ENCODE measurements at places on chromosomes 12 and 14.

DNA sequence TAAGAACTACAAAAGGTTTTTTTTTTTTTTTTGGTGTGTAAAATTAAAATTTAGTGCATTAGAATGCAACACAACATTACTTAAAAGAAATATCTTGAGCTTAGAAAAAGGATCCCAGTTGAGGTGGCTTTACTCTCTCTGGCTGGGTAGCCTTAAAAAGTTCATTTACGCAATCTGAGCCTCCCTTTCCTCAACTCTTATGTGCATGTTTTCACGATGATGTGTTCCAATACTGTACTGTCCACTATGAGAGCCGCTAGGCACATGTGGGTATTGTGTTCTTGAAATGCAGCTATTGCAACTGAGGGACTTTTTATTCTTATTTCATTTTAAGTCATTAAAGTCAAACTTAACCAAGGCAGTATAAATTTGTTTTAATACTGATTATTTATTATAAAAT lies 460.9 kb upstream of the SYT1 start:
- DNase-seq = no peak

GRCh38 chr14:32656601-32657000 lies 282.1 kb upstream of the NPAS3 start:
- no peak for DNase-seq

DNA sequence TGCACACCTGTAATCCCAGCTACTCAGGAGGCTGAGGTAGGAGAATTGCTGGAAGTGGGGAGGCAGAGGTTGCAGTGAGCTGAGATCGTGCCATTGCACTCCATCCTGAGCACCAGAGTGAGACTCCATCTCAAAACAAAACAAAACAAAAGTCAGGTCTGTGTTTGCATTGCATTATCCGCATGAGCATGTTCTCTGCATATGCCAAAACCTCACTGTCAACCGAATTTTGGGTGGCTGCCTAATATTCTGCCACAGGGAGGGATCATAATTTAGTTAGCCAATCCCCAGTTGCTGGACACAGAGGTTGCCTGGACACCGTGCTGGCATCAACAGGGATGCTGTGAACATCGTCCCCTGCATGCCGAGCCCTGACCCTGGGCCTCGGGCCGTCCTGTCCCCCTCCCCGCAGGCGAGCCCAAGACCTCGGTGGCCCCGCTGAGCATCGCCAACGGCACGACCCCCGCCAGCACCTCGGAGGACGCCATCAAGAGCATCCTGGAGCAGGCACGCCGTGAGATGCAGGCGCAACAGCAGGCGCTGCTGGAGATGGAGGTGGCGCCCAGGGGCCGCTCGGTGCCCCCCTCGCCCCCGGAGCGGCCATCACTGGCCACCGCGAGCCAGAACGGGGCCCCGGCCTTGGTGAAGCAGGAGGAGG lies 49.2 kb downstream of the PHETA1 start:
- DNase-seq = no peak

GRCh38 chr14:99667821-99668220 lies 16.3 kb upstream of the CYP46A1 start:
- DNase-seq = no peak

GRCh38 chr14:81127785-81128184 lies 93.0 kb downstream of the GTF2A1 start:
- no peak for DNase-seq

DNA sequence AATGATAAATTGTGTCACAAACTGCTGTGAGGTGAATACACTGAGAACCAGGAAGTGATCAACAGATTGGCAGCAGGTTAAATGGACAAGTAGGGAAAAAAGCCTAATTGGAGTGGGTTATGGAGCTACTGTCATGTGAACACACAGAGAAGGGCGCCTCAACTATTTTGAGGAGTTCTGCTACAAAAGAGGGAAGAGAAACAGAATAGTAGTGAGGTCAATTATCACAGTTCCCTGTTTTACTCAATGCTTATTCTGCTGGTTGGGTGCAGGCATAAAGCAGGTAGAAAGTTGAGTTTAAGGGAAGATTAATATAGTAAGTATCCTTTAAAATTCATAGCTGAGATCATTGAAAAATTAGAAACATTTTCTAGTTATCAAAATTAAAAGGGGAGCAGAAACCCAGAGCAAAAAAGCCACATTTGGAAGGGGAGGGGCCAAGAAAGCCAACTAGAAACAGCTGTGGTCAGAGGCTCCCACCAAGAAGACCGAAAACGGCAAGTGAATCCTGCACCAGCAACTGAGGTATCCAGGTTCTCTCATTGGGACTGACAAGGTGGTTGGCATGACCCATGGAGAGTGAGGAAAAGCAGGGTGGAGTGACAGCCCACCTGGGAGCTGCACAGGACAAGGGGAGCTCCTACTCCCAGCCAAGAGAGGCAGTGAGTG lies 105.7 kb downstream of the ZC3H14 start:
- DNase-seq = no peak

DNA sequence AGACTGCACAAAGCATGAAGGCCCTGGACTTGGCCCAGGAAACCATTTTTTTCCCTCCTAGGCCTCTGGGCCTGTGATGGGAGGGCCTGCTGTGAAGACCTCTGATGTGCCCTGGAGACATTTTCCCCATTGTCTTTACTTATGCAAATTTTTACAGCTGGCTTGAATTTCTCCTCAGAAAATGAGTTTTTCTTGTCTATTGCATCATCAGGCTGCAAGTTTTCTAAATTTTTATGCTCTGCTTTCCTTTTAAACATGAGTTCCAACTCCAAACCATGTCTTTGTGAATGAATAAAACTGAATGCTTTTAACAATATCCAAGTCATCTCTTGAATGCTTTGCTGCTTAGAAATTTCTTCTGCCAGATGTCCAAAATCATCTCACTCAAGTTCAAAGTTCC lies 43.7 kb upstream of the TRHDE start:
- no peak for DNase-seq

- no peak for DNase-seq
Observed at GRCh38 chr12:108173892-108174291, 44.8 kb downstream of the WSCD2 start.

- no peak for DNase-seq
Observed at GRCh38 chr12:100404769-100405407, 48.0 kb downstream of the SLC17A8 start.

DNA sequence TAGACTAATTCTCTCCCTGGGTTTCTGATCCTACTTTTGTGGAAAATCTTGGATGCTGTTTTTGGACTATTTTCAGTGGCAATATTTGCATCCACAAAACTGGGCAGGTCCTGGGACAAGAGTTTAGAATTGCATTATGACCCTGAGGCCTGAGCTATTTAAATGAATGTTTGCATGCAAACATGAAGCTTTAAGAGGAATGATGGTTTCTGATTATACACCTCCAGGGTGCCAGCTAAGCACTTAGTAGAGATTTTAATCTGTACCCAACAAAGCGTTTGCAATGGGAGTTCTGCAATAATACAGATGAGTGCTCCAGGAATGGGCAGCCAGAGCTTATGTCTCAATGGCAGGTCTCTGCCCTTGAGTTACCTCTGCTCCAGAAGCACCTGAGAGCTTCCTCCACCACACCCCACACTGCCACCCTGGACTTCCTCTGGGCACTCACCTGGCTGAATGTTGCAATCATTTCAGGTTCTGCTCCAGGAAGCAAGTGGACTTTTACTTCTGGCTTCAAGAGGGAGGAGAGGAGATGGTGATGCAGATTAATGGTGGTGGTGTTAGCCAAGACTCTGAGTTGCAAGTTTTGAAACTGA lies 6.0 kb upstream of the SPTLC2 start:
- no peak for DNase-seq

GRCh38 chr12:82176026-82176425 lies 182.2 kb downstream of the CCDC59 start:
- no peak for DNase-seq

DNA sequence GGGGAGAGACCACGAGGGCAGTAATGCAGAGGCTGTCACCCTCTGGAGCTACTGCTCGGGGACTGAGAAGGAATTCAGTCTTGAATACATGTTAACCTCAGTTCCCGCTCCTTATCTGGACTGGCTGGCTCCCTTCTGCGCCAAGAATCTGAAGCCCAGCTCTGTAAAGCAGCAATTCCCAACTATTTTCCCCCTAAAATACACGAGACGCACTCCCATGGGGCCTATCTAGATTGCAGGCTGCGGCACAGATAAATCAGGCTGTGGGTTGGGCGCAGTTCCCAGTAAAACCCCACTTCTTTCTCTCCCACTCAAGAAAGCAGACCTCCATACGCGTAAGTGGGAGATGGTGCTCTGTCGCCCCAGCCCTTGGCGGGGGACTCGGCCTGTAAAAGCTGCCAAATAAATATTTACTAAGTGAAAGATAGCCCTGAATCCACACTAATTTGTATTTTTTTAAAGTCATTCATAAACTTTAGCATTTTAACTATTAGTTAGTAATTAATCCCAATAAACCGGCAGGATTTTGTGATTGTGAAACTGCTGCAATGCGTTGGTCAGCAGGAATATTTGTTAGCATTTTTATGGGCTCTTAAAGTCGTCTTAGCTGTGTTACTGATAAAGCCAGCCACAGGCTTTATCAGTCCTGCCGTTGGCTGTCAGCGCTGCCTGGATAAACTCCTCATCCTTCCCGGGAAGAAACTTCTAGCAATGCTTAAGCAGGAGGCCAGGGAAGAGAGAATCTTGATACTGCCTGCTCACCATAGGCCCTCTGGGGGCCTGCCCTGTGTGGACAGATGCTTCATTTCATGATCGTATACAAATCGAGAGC lies 17.8 kb downstream of the FBXL14 start:
- no peak for DNase-seq

DNA sequence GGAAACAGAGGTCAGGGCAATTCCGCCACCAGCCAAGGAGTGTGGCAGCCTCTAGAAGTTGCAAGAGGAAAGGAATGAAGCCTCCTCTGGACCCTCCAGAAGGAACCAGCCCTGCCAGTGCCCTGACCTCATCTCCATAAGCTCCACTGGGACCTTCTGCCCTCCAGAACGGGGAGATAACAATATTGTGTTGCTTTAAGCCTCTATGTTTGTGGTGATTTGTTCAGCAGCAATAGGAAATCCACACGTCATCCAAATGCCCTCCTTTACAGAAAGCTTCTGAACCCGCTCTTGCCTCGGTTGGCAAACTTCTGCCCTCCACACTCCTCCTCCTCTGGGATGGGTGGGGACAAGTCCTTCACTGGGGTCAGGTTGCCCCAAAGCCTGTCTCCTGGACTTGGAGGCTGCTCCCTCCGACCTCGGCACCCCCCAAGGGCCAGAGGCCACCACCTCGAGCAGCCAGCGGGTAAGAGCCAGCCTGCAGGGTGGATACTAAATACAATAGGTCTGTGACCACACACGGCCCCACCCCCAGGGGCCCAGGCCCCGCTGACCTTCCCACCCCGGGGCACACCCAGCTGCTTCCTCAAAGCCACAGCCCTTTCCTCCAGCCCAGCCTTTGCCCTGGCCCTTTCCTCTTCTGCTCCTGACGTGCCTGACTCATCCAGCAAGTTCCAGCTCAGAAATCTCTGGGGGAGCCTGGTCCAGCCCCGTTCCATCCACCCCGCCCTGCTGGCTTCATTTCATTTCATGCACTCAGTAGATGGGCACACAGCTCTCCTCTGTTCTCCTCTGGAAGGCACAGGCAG lies 58.7 kb upstream of the NCOR2 start:
- no peak for DNase-seq

DNA sequence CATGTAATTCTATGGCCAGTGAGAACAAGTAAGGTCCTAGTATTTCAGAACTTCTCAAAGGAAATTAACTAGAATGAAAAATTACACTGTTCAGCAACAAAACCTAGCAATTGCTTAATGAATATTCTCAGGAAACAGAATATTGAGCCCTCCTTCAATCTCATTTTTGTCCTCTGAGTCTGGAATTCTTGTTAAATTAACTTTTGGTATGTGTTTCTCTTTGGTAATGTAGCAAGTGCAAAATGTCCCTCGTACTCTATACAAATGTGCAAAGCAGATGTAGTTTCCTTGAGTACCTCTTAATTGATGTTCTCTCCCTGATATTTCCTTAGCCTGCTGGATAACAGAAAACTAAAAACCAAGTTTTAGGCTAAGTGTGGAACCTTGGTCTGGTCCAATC lies 190.8 kb upstream of the CNOT2 start:
- DNase-seq = no peak

- no peak for DNase-seq
Observed at GRCh38 chr12:4496145-4496838, 42.4 kb upstream of the RAD51AP1 start.

- DNase-seq = no peak
Observed at GRCh38 chr12:124370851-124371250, 76.0 kb downstream of the RFLNA start.

DNA sequence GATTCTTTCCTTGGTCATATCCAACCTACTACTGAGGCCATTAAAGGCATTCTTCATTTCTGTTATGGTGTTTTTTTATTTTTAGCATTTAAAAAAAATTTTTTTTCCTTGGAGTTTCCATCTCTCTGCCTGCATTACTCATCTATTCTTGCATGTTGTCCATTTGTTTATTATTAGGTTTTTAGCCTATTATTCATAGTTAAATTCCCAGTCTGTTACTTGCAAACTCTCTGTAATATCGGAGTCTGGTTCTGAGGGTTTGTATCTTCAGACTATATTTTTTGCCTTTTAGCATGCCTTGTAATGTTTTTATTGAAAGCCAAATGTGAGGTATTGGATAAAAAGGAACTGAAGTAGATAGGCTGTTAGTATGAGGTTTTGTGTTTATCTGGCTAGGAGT lies 284.3 kb downstream of the FUT8 start:
- DNase-seq = no peak

DNA sequence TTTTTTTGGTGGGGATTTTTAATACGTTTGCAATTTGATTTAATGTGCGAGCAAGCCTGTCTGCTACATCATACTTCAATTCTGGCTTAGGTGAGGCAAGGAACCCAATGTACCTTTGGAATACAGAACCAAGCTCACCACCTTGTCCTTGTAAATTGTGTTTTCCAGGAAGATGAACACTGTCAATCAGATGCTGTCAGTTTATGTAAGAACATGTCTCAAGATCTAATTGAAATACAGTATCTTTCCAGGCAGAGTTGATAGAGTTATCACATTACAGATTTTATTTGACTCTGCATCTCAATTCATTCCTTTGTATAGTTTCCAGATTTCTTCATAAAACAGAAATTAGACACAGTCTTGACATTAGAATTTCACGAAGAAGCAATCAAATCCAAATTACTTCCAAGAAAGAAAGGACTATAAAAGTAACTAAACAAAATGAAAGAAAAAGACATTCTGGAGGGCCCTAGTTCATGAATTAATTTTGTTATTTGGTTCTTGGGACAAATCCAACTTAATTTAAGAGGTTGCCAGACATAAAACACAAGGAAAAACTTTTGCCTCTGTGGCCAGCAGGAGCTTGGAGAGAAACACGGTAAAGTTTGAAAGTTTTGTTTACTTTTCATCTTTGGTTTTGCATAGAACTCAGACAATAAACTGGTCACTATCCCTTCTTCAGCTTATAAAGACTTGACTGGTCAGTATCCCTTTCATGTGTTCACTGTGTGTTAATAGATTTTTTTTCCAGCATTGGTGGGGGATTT lies 16.4 kb upstream of the MED13L start:
- DNase-seq = no peak

- no peak for DNase-seq
Observed at GRCh38 chr14:59362513-59362912, 102.7 kb downstream of the GPR135 start.

- no peak for DNase-seq
Observed at GRCh38 chr14:31884776-31885379, 192.2 kb upstream of the ARHGAP5 start.

All from stimulated activated CD8-positive, alpha-beta memory T cell treated with anti-CD3 and anti-CD28 coated beads, Interleukin-4, amount 100 ng/mL, for 4 hours (primary cell).